Common myeloid progenitor, CD34-positive (primary cell): ENCODE measurements at places on chromosomes 12 and 14.

DNA sequence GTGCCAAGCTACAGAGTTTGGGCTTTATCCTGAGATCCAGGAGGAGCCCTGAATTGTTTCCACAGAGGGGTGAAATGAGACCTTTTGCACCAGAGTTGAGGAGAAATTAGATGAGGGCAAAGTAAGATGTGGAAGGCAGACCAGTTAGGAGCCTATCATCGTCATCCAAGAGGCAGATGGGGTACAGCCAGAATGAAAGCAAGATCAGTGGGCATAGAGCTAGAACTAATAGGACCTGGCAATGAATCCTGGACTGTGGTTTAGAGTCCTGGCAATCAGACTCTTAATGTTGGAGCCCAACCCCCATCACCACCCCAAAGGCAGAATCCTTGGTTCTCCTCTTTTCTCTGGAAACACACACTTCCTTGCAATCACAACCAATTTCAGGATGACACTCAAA, 166.6 kb upstream of the HMGA2 start:
- no peak for DNase-seq

DNA sequence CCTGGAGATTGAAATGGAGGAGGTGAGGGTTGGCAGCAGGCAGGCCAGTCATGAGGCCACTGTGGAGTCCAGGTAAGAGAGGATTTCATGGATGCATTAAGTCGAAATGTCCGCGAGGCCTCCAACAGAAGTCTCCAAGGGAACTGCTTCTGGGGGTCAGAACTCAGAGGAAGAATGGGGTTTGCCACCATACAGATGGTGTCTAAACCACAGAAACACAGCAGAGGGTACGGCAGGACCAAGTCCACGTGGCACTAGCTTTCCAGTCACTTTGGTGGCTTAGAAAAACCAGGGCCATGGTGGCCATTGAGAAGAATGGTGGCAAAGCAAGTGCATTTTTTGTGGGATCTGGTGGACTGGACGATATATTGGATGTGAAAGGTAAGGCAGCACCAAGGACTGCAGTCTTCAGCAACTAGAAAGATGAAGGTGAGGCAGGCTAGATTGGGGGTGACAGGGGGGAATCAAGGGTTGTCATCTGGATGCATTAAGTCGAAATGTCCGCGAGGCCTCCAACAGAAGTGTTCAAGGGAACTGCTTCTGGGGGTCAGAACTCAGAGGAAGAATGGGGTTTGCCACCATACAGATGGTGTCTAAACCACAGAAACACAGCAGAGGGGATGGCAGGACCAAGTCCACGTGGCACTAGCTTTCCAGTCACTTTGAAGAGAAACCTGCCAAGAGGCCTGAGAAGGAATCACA, 22.5 kb upstream of the TMEM106C start:
- DNase-seq, result no peak

GRCh38 chr14:90924621-90925340, 108.6 kb upstream of the TTC7B start:
- DNase-seq, result no peak

DNA sequence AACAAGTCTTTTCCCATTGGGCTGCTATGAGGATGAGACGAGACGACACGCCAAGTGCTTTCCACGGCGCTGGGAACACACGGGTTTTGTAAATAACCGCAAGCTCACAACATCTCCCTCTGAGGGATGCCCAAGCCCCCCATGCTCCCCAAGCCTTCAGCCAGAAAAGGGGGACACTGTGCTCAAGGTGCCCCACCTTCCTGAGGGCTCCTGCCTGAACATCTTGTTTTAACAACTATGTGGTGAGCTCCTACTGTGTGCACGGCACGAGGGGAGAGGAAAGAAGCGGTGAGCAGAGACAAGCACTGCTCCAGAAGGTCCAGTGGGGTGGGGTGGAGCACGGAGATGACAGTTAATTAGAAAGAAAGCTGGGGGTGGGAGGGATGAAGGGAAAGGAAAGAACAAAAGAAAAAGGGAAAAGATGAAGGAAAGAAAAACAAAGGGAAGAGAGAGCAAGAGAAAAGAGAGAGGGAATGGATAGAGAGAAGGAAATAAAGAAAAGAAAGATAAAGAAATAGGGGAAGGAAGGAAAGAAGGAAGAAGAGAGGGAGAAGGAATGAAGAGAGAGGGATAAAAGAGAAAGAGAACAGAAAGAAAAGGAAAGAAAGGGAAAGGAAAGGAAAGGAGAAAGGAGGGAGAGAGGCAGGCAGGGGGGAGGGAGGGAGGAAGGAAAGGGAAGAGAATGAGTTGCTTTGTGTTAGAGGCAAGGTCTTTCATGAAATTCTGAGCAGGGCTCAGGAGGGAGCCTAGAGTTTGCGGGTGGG, 56.8 kb downstream of the SLC15A4 start:
- no peak for DNase-seq

GRCh38 chr14:22523283-22523682, 65.7 kb downstream of the DAD1 start:
- no peak for DNase-seq

GRCh38 chr14:33508126-33509062, 442.5 kb downstream of the EGLN3 start:
- DNase-seq, result no peak

DNA sequence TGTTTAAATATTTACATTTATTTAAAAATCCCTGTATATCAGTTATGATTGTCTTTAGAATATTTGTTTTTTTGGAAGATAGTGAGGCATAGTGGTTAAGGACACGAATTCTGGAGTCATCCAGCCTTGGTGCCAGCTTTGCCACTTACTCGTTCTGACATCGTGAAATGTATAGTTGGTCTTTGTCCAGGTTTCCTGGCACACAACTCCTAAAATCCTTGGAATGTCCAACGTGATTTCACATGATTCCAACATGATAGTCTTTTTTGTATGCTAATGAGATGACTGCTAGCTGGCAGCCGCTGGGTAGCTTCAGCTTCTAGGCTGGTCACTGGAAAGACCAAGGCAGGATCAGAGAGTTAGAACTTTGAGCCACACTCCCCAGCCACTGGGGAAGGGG, 64.8 kb downstream of the PRICKLE1 start:
- no peak for DNase-seq

GRCh38 chr14:29353513-29353912, 574.1 kb downstream of the PRKD1 start:
- DNase-seq, result no peak

GRCh38 chr12:23169012-23169695, 544.2 kb downstream of the ETNK1 start:
- DNase-seq, result no peak

GRCh38 chr12:77720258-77720657, 110.4 kb upstream of the NAV3 start:
- DNase-seq, result no peak

GRCh38 chr12:34595749-34596733, 573.7 kb downstream of the ALG10 start:
- DNase-seq, result no peak

DNA sequence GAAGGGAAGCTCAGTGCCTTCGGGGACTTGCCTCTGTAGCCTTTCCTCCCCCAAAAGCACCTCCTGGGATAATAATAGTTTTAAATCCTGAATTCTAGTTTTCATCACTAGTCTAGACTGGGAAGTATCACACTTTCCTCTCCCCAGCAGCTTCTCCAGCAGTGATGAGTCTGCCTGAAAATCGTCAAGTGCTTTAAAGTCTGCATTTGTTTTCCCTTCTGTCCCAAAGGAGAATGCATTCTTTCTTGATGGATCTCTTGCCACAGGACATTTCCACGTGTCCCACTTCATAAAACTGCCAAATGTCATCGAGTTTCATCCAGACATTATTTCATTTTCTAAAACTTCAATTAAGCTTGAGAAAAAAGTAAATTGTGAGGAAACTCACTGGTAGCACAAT, 15.0 kb downstream of the CSRP2 start:
- DNase-seq, result no peak

DNA sequence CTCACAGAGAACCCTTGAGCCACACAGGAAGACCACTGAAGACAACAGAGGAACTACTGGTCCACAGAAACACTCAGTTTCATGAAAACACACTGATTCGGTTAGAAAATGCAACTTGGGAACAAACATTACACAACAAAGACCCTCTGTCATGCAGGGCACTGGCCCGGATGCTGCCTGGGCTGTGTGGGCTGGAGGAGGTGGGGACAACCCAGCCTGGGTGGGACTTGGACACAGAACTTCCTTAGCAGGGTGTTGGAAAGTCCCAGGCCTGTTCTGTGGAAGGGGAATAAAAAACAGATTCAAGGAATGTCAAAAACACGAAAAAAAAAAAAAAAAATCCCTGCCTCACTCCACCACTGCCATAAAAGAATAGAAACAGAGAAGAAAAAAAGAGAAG, 181.0 kb downstream of the MON2 start:
- no peak for DNase-seq

GRCh38 chr14:73432124-73432523, 26.2 kb downstream of the NUMB start:
- no peak for DNase-seq

GRCh38 chr14:75928690-75929181, 53.1 kb downstream of the TGFB3 start:
- DNase-seq, result no peak

DNA sequence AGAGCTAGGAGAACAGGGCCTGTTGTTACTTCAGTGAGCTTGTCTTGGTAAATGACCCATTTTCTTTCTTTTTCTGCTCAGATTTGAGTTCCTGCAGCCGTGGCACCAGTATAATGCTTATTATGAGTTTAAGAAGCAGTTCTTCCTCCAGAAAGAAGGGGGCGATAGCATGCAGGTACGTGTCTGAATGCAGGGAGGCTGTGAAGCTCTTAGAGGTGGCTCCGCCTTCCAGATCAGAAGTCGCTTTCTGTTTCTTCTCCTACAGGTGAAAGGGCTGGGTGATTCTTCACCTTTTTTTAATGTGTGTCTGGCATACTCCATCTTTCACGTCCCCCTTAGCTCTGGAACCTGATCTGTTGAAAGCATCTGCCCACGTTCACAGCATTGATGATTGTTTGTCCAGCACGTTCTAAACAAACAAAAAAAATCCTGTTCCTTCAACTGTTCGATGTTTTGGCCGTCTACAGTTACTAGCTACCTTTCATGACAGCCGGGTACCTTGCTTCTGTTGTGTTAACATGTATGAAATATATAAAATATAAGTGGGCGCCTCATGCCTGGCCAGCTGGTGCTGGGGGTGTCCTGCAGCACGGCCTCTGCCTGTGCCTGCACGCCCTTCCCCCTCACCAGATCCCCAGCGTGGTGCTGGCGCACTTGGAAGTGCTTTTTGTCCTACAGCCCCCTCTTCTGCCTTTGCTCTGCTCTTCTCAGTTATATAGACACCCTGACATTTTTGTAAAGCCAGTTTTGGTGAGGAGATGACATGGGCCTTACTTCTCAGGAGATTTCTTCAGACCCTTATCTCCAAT, 44.6 kb downstream of the SFSWAP start:
- peak; percentile 68 for DNase-seq

- DNase-seq, result no peak
These were observed 784.0 kb downstream of the TMTC2 start for GRCh38 chr12:83470749-83471148.

- no peak for DNase-seq
These were observed 40.4 kb downstream of the MMAB start for GRCh38 chr12:109532721-109533486.

- DNase-seq, result peak; percentile 49
These were observed 41.1 kb upstream of the PCED1B start for GRCh38 chr12:47038270-47038748.

- no peak for DNase-seq
These were observed 9.8 kb upstream of the SIX1 start for GRCh38 chr14:60658909-60659585.

DNA sequence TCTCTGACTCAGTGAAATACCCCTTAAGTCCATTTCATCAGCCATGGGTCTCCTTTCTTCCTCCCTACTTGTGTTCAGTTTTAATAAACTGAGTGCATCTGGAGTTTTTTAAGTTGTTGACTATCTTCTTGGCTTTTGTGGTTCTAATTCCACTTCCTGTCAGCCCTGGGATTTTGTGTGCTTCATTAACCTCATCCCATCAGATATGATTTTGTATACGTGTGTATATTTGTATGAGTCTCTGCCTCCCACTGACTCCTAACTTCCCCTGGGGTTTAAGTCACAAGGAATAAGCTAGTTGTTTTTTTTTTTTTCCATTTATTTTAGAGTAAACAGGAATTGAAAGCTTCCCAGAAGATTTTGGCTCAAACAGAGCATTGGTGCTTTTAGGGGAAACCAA, 62.7 kb downstream of the TTLL5 start:
- DNase-seq, result no peak

DNA sequence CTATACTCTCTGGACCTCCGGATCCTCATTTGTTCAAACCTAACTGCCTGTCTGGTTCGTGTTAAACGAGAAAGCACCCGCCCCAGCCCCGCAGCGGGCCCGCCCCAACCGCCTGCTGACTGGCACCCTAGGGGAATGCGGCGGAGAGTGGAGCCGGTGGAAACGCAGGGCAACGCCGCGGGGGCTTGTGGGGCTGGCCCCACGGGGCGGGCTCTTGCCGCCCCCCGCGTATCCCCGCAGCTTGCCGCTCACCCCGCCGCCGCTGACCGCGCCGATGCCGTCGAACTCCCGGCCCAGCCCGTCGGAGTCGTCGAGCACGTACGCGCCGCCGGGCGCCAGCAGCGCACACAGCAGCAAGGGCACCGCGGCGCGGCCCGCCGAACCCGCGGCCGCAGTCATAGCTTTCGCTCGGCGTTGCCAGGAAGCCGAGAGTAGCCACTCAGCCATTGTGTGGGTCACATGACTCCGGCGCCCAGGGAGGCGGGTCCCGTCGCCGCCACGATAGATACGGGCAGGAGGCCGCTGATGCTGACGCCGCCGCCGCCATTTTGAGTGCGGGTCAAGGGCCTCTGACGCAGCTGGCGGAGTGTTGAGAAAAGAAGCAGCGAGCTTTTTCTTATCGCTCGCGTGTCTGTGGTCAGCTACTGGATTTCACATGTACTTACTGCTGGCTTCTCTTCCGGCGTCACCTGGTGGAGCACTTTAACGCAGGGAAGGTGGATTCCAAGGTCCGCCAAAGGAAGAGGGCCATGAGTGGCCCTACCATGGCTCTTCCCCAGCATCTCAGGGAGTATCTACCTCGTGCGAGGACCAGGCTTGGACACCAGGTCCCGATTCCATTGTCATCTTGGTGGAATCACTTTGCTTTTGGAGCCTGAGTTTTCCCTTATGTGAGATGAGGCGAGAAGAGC, at the start of gene GALC:
GALC (minus strand) TSS at position 465 of the 911 bp plus-strand sequence; CDS start at position 447, 18 bp downstream.
- peak; percentile 91 for DNase-seq

- DNase-seq, result no peak
These were observed 7.7 kb downstream of the KRT83 start for GRCh38 chr12:52313461-52313860.
